RPMI8226 (cell line): ENCODE measurements at places on chromosomes 6 and 20.
A peak's percentile ranks its signal among the peaks of the same experiment; 100 is the strongest.

- DNase-seq = no peak
These were observed 87.8 kb downstream of the SLC2A10 start for GRCh38 chr20:46797206-46797605.

GRCh38 chr6:39199231-39199940 is 29.9 kb downstream of the KCNK5 start:
- DNase-seq = no peak

DNA sequence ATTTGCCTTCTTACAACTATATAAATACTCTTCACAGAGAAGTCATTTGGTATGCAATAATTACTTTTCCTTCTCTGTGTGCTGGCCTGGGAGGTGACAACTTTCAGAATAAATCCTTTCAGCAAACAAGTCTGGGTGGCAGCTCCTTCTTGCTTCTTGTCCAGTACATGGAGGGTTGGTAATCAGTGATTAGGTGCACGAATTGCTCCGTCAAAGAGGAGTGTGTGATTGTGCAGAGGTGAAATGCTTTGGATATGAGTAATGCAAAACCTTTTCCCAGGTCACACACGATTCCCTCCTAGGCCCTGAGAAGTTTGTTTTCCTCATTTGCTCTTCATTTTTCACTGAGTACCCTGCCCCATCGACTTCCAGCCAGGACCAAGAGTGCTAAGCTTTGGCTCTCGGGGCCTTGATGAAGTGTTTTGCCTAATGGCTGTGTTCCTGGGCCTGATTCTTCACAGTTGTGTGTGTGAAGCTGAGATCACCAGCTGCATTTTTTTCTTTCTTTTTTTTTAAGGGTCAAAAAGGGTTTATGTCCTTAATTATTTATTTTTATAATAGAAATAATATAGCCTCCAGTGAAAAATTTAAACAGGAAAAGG is 216.5 kb downstream of the ZMYND8 start:
- DNase-seq = no peak

DNA sequence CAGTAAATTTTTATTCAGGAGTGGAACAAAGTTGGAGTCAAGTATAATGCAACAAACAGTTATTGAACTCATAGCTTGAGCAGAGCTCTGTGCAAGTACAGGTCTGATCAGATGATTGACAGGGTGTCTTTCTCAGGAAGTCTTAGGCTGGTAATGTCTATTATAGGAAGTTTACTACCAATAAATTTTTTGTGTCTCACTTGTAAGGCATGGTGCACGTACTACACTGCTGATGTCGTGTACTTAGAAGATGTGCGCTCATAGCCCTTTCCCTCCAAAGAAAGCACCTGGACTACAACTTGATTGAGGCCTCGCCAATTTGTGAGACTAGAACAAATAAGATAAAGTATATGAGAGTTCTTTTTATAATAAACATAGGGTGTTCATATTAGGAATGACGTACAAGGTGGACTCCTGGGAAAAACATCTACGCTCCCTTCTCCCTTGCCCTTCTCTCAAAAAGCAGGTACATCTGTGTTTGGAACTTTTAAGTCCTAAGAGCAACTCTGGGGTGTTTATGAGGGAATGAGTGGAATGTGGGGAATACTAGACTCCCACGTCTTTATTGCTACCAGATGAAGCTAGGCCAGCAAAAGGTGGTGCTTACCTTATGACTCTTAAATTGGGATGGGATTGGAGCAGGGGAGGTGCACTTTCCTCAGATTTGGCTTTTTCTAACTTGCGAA is 1.5 kb downstream of the NDUFAF5 start:
- peak; percentile 11 for DNase-seq

DNA sequence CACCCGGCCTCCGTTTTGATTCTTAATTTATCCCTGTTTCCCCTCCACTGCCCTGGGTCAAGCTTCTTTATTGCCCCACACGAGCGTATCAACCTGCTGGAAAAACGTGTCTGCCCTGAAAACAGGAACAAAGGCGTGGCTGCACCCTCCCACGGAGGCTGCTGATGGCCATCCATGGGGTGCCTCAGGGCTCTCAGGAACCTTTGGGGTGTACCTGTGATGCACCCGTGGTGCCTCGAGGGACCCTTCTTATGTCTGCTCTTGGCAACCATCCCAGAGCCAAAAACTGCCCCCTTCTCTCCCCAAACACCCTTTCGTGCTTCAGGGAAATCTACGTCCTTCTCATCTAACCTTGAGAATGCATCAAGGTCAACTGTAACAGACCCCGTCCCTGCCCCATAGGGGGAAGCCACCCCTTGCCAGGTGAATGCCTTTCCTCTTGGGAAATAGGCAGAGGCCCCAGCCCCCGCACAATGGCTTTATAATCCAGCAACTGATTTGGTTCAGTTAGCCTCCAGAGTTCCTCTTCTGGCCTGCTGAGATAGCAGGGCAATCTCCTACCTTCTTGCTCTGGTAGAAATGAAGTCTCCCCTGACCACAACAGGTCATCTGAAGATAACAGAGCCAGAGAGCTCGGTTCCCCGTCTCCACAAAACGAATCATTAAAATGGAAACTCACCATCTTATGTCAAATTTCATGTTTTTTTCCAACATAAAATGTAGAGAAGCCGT is 29.4 kb downstream of the PSMG4 start:
- DNase-seq = no peak

DNA sequence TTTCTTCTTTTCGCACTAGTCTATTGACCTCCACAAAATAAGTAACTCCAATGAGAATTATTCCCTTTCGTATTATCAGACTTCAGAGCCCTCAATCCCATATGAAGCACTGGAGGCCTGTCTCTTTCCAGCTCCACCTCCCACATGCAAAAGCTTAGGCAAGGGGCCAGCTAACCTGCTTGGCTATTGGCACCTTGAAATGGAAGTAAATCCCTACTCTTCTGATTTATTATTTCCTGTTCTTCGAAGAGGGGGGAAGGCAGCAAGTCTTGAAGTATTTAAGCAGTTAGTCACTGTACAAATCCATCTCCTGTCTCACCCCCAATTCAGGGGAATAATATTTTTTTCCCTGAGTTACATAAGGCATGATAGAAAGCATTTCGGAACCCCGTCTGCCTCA is 577.8 kb downstream of the MAFB start:
- DNase-seq = no peak

DNA sequence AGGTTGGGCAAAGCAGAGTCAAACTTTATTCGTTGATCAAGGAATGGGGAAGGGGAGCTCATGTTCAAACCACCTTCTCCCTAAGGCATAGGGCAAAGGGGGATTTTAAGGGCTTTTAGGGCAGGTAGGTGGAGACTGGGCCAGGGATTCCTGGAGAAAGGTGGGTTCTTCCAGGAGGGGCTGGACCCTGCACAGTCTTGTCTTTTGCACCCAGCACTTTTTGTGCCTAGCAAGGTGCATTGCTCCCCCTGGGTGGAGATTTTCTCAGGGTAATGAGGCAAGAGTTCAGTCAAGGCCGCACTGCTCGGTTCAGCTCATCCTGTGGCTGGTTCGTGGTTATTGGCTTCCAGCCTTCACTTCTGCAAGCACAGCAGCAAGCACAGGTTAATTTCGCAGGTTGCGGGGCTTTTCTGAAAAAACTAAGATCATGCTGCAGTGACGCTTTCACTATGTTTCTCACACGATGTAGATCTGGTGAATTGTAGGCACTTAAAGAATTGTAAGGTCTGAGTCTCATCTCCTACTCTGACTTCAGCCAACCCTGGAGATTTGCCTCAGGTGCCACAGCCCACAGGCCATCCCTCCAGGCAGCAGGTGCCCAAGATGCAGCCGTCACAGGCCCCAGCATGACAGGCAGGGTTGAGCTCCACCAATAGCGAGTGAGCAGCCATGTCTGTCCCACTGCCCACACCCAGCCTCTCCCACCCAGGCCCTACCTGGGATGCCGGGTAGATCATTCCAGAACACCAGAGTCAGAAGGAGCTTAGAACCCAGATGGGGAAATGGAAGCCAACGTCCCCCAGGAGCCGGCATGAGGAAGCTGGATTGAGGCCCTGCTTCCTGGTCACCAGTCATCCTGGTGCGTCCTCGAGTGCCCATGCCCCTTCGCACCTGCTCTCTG is 37.1 kb downstream of the SUN5 start:
- DNase-seq = peak; percentile 20

DNA sequence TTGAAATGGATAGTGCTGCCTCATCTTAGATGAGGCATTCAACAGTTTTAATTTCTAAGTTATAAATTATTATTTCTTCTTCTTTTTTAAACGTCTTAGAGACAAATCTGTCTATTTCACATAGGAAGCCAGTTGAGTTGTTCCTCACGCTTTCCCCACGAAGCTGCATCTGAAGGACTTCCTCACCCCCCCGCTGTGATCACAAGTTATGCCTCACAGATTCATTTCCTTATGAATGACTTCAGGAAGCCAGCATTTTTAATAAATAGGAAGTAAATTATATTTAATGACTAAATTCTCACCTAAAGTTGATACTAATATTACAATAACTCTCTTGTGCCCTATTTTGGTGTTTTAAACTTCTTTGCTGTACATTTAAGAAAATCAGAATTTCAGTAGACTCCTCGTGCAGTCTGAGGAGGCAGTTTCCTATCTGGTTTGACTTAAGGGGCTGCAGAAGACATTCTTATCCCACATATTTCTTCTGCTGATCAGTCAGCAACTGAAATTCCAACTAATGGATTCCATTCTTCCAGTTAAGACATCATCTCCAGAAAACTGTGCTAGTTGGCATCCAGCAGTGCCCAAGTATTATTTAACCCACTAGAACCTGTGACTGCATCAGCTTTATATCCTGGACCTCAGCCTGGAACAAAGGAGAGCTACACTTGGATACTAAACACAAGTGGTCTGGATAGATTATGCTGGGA is 182.7 kb upstream of the CCN2 start:
- no peak for DNase-seq

GRCh38 chr20:21101453-21101931 is 4.7 kb downstream of the LINC00237 start:
- DNase-seq = peak; percentile 11

DNA sequence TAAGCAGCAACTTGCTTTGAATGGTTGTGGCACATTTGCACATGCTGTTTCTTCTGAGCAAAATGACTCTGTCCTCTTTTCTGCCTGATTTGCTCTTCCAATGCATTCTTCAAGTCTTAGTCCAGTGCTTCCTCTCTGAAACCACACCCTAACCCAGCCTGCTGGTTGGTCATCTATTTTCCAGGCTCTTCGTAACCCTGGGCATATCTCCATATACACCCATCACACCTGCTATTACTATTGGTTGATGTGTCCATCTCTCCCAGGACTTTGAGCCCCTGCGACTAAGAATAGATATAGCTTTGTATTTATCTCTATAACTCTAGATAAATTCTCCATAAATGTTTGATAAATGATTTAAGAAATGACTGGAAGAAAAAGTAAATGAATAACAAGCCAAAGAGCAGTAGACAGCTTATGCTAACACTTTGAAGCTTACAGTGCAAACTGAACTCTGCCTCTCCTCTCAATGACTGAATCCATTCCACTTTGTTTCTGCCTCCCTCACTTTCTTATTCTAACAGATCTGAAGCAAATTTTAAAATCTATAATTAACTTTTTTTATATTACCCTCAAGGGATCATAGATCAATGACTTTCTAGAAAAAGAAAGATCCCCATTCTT is 59.7 kb upstream of the NT5E start:
- no peak for DNase-seq

GRCh38 chr6:40162074-40162473 is 227.8 kb upstream of the MOCS1 start:
- no peak for DNase-seq

DNA sequence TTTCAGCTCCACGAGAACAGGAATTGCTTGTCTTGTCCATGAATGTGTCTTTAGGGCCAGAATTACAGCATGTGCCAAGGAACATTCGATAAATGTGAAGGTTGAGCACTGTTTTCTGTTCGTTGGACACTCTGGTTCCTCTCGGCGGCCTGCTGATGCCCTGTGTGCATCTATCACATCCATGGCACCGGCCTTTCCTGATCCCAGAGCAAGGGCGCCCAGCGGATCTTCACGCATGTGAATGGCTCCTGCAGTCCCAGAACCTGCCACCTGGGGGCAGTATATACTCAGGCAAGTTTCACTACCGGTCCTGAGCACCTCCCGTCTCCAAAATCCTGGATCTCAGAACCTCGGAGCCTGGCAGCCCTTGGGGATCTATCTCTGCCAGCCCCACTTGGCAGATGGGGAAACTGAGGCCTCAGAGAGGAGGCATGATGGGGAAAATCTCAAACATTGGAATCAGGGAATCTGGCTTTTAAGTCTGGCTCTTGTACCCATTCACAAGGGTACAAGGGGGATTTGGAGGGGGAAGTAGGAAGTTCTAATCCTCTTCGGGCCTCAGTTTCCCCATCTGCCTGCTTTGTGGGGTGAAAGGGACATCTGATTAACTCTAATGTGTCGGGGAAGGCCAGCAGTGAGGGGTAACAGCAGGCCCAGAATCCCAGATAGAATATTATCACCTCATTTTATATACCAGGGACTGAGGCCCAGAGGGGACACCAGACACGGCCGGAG is 4.3 kb upstream of the CEBPB start:
- peak; percentile 86 for DNase-seq

DNA sequence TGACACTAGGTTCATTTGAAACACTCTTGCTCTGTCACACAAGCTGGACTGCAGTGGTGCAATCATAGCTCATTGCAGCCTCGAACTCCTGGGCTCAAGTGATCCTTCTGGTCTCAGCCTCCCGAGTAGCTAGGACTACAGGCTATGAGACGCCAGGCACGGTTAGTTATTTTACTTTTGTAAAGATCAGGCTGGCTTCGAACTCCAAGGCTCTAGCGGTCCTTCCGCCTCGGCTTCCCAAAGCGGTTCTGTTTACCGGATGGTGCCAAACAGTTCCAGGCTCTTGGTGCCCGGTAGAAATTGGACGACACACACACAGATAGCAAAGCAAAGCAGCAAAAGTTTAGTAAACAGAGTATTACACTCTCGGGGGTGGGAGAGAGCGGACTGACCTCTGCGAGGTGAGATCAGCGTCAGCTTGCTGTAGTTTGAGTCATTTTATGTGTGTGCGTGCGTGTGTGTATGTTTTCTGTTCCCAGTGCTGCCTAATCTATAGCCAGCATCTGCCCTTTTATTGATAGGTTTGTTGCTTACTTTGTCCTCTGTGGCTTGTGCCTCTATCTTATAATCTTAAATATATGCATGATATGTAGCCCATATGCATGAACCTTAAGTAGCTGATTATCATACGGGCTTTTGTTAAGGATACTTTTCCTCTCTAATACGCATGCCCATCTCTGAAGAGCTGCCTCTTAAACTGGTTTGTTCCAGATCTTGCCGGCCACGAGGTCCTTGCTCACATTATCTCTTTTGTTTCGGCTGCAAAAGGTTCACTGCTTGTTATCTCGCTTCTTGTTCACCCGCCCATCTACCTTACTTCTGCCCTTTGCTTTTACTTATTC is 75.2 kb downstream of the OR2B2 start:
- DNase-seq = peak; percentile 89
